ENCODE measurements at places on chromosomes 5 and 9.

- no peak for DNase-seq
Observed at GRCh38 chr9:110443866-110444220, 106.2 kb upstream of the TXNDC8 start.

DNA sequence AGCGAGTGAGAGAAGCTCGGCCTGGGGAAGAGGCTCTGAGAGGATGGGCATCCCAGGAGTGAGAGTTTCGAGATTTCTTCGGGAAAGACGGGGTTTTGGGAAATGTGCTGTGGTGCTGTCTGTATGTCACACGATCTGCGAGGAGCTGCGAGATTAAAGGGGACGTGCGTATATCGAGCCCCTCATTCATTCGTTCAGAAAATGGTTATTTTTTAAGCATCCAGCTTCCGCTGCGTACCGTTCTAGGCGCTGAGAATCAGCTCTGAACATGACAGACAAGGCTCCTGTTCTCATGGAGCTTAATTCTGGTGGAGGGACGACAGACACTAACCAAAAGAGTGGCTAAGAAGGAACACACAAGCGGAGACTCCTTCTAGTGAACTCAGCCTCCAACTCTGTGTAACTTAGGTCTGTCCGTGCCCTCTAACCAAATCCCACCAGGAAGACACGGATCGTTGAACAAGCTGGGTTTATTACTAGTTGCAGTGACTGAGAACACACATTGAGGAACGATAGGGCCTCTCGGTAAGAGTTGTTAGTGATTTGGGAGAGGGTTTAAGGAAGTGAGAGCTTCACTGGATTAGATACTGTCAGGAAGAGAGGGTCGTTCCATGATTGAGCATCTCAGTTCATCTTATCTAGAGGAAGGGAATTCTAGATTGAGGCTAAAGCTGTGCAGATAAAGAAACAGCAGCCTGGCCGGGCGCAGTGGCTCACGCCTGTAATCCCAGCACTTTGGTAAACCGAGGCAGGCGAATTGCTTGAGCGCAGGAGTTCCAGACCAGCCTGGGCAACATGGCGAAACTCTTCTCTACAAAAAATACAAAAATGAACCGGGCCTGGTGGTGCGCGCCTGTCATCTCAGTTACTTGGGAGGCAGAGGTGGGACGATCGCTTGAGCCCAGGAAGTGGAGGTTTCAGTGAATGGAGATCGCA, 1.0 kb upstream of the FBXW11 start:
- DNase-seq: no peak

- no peak for DNase-seq
Observed at GRCh38 chr5:175920231-175920811, 47.8 kb downstream of the THOC3 start.

DNA sequence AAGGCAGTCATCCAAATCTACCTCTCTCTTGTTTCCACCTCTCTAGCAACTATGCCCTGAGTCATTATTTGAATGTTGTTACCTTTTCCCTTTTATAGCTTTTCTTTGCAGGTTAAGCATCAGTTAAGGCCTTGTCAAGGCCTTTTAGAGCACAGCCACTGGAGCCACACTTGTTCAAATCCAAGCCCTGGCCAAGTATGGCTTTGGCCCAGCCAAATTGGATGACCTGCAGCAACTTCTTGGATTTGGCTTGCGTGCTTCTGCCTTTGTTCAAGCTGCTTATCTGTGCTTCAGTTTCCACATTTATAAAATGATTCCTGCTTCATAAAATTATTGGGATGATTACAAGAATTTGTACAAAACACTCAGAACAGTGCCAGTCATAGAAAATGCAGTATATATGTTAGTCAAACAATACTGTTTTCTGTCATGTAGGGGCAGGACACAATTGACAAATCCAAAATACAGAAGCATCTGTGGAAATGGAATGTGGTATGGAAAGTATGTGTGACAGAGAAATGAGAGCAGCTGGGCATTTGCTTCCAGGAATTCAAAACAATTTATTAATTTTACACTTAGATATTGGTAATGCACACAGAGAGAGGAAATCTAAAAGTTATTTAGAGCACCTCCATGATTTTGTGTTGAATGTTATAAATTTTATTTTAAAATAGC, 17.9 kb upstream of the RLN1 start:
- DNase-seq: no peak

- no peak for DNase-seq
Observed at GRCh38 chr5:59598547-59598874, 295.0 kb downstream of the PDE4D start.

- DNase-seq: no peak
Observed at GRCh38 chr5:123875561-123876275, 363.7 kb downstream of the CSNK1G3 start.

DNA sequence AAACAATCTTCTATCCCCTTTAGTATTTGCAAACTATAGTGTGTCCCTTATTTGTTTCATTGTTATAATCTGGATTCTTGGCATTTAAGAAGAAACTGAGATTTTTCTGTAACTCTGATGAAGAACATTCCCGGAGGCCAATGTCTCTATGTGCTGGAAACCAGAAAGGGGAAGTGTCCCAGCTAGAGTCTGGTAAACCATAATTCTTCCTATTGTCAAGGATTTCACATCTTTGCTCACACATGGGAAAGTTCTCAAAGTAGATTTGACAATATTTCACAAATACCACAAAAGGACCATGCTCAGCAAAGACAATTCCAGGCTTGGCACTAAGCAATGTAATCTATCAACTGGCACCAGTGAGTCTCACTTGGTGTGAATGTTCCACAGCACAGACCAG, 146.8 kb downstream of the MUSK start:
- DNase-seq: no peak

- no peak for DNase-seq
Observed at GRCh38 chr9:80871596-80871995, 817.8 kb downstream of the TLE1 start.

DNA sequence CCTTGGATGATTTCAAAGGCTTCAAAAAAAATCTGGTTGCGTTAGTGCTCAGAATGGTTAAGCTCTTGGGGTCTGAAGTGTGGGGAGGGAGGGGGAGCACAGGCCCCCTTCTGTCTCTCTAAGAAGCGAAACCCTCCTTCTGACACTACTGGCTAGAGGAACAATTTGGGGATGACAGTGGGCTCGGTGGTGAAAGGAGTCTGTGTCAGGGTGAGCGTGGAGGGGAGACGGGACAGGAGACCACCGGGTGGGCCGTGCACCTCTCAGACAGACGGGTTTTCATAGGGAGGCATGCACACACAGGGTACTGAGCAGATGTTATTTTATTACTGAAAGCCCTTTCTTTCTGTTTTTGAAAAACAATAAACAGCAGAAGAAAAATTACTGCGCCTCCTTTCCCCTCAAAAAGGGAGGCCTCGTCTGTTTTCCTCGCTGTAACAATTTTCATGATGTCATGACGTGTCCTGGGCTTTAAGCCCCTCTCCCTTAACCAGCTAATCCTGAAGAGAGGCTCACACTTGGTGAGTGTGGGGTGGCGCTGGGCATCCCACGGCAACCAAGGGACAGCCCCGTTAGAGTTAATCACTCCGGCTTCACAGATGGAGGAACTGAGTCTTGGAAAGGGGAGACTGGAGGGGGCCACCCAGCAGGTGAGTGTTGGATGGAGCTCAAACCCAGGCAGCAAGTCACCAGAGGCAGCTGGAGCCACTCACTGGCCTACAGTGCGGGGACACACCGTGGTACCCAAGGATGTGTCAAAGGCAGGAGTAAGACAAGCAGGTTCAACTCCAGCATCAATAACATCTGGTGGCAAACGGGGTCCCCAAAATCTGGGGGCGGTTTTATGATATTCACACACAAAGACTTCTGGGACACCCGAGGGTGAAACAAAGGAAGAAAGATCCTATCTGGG, 53.4 kb downstream of the PTCH1 start:
- DNase-seq: no peak

DNA sequence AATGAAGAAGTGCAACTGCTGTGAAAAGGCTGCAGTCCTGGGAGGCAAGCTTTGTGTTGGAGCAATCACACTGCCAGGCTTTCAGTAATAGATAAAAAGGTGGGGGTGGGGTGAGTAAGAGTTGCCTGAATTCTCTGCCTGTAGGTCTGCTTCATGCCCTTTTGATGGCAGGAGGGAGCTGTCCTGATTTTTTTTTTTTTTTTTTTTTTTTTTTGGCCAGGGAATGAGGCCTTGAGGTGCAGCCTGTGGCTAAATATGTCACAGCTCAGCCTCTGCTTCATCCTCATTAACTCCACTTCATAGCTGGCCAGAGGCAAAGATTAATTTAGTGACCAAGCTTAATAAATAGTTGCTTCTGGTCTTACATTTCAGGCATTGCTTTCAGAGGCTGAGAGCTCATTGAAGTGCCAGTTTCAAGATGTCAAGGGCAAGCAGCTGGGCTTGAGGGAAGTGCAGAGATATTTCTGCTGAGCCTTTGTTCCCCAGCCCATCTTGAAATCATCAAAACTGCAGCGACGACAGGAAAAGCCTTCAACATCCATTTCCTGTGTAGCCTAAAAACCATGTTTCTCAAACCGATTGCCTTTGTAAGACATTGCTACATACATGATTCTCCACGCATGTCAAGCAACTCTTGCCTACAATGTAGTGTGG, 134.7 kb downstream of the MACIR start:
- DNase-seq: peak; percentile 14

DNA sequence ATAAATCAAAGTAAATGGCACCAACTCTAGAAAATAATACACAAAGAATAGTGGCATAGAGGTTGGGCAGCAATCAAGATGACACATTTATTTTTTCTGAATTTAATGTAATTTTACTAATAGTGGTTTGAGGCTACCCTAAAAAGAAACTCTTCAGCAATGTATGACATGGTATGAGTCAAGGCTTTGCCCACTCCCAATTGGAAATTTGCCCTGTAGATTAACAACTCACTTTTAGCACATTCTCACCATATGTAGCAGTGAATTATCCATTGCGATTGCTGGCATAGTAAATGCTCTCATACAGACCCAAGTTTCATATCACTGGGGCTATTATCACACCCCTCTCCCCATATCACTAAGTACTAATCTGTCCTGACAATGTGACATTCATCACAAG, 832.1 kb upstream of the ZNF608 start:
- DNase-seq: no peak

DNA sequence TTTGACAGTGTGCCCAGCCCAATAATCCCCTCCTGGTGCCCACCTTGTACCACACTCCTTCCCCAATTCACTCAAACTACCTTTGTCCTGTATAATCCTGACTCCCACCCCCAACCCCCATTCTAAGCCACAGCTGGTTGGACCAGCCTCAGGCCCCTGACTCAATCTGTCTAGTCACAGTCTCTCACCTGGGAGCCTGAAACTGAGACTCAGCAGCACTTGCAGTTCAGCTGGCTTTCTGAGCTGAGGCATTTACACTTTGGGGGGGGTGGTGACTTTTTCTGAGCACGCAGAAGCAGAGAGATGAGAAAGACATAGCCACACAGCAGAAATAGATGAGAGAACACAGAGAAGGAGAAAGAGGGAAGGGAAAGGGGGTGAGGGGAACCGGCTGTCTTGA, 247.3 kb downstream of the MAN2A1 start:
- no peak for DNase-seq

GRCh38 chr5:52554293-52554692, 233.4 kb upstream of the ITGA1 start:
- no peak for DNase-seq
